ENCODE measurements at places on chromosomes 12 and 14. TPM values are rescaled to one million over a fixed set of nuclear protein-coding genes. Genes with fewer than 3 reads are reported as not detected.

The NOPCHAP1 gene
- total RNA-seq: 26.4 TPM

The C1S gene
- 1.6 TPM for total RNA-seq

The TMX1 gene
- total RNA-seq: 24.6 TPM

The IKBIP gene
- total RNA-seq: 9.1 TPM

The NT5DC3 gene
- 11.6 TPM for total RNA-seq

The IAPP gene
- total RNA-seq: not detected

Data from activated B cell treated with CpG ODN at 0.5 μM for 24 hours (primary cell).